ENCODE measurements at places on chromosomes 1 and 21.

GRCh38 chr21:38280454-38280853 is 23.7 kb downstream of the KCNJ15 start:
- no peak for DNase-seq

- DNase-seq: no peak
These were observed 363.3 kb downstream of the RPS6KC1 start for GRCh38 chr1:213414346-213414745.

DNA sequence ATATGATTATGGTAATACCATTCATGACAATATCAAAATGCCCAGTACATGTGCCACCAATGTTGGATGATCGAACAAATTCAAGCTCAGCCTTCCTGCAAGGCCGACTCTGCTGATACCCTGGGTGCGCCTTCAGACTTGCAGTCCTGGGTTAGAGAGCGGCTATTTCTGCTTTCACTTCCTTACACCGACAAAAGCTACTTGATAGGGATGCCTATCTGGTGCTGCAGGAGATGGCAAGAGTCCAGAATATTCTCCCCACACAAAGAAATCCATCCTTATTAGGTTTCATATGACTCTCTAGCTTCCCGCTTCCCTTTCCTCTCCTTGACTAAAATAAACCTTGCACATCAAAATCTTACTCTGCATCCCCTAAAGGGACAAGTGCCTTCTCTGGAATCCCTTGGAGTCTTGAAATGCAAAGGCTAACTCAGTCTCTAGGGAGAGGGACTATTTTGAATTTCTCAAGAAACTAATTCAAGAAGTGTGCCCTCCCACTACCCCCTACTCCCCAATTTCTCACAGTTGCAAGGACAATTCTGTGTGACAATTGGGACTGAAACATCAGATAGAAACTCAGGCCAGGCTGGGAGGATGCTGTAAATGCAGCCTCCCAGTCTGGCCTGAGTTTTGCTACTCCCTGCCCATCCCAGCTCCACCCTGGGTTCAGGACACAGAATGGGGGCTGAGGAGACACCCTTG is 103.1 kb upstream of the USP24 start:
- no peak for DNase-seq

- no peak for DNase-seq
These were observed 86.7 kb downstream of the GALNT2 start for GRCh38 chr1:230153641-230154296.

- DNase-seq: no peak
These were observed 10.2 kb downstream of the TLCD4 start for GRCh38 chr1:95127380-95127779.

DNA sequence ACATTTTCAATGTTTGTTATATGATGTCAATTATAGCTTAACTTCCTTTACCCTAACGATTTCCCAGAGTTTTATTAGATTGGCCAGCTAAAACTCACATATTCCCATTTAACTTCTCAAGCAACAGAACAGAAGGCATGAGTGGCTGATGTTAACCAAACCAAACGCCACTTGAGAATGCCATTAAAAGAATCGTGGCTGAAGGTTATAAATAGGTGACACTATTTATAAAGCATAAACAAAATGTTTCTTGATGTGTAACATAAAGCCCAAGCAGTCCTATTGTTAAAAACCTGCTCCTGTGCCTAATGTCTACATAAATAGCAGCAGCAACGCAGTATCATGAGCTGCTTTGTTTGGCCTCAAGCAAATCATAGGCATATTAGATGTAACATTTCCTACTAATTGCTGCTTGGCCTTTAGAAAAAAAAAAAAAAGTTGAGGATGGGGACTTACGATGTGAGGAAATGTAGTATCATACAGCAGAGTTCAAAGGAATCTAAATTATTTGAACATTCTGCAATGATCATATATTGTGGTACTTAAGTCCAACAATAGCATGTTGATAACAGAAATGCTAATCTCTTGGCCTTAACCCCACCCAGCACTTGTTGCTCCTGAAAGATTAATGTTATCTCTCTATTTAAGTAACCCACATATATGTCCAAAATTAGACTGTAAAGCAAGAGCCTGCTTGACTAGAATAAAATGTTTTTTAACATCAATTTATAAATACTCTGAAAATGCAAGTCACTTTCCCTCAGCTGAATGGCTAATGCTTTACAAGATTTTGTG is 106.0 kb downstream of the ESRRG start:
- no peak for DNase-seq
